NCI-H526 treated with DMSO at 0.1 percent for 48 hours (cell line): ENCODE measurements at places on chromosomes 4 and X.
A peak's percentile ranks its signal among the peaks of the same experiment; 100 is the strongest.

- DNase-seq = no peak
These were observed 398.5 kb downstream of the GPM6A start for GRCh38 chr4:175413561-175413960.

DNA sequence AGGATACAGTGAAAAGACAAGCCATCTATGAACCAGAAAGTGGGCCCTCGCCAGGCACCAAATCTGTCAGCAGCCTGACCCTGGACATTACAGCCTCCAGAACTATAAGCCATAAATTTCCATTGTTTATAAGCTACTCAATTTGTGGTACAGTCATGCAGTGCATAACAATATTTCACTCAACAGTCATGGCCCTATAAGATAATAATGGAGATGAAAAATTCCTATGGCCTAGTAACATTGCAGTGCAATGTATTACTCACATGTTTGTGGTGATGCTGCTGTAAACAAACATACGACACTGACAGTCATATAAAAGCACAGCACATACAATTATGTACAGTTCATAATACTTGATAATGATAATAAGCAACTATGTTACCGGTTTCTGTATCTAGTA, 17.1 kb upstream of the TLR1 start:
- DNase-seq = no peak

- DNase-seq = no peak
These were observed 471.6 kb downstream of the ZIC3 start for GRCh38 chrX:138037548-138037947.

DNA sequence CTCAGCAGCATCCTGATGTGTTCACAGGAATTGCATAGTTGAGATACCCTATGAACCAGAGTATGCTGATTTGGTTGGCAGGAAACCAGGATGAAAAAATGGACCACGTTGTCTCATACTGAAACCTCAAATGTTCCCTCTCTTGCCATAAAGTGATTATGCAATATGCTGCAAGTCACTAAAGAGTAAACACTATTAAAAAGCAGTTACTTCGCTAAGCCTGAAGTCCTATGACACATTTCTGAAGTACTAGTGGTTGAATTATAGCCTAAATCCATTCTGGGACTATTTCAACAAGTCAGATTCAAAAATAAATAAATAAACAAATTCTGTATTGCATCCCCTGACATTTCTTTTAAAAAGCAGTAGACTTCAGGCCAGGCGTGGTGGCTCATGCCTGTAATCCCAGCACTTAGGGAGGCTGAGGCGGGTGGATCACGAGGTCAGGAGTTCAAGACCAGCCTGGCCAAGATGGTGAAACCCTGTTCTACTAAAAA, 106.0 kb upstream of the NAP1L5 start:
- DNase-seq = no peak

GRCh38 chrX:110794601-110795000, 1.0 kb downstream of the CHRDL1 start:
- DNase-seq = no peak

DNA sequence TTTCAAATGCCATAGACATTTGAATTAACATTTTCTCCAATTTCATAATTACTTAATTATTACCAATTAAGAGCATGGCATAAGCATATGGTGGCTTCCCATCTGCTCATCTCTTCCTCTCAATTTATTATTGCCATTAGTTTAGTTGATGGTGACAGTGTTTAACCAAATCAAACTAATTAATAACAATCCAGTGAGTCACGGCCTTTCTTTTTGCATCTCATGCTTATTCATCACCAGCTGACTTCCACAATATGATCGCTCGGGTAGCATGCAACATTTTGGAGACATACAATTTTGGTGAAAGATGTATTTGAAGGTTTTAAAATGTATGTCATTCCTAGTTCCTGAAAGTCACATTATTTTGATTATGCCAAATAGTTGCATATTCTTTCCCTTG, 172.8 kb upstream of the TACR3 start:
- DNase-seq = no peak

GRCh38 chr4:113060853-113061252, 11.4 kb downstream of the ANK2 start:
- no peak for DNase-seq

DNA sequence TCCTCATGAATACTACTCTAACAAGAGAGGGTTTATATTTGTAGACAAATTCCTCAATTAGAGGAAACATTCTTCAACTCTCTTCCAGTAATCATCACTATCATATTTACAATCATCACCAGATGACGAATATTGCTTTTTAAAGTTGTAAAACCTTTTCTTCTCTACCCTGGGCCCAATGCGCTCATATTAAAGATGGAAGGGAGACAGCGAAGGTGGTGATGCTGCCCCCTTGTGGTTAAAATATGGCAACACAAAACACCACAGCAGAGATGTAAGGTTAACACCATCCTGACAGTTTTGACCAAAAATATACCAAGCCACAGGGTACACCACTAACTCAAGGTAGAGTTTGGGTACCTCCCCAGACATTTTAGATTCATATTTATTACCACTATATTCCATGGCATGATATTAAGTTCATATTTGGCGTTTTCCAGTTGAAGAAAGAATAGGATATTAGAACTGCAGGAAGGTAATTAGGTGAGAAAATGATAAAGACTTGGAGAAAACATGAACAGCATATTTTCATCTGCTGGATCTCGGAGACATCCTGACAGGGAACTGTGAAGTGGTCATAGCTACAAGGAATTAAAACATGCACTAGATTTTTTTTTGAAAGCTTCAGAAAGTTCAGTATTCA, 72.8 kb downstream of the SLC9A7 start:
- no peak for DNase-seq

DNA sequence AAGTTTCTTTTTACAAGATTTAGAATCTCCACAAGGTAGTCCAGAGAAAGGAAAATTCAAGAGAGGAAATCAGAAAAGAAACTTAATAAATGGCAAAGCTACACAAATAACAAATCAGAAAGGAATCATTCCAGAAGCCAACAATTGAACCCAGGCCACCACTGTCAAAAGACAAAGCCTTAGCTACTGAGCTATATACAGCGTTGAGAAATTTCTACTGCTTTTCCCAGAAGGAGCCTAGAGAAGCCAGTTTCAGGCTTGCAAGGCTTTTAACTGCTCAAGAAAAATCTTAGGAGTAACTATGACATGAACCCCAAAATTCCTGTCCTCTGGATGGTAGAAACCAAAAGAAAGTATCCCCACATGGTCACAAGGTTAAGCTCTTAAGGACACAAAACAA, 129.0 kb downstream of the DMD start:
- DNase-seq = no peak

- DNase-seq = no peak
These were observed 41.0 kb downstream of the MID1 start for GRCh38 chrX:10579112-10580011.

GRCh38 chr4:120630427-120630826, 292.1 kb downstream of the PRDM5 start:
- DNase-seq = no peak

- DNase-seq = peak; percentile 6
These were observed 266.1 kb downstream of the GRIA3 start for GRCh38 chrX:123450222-123450621.

DNA sequence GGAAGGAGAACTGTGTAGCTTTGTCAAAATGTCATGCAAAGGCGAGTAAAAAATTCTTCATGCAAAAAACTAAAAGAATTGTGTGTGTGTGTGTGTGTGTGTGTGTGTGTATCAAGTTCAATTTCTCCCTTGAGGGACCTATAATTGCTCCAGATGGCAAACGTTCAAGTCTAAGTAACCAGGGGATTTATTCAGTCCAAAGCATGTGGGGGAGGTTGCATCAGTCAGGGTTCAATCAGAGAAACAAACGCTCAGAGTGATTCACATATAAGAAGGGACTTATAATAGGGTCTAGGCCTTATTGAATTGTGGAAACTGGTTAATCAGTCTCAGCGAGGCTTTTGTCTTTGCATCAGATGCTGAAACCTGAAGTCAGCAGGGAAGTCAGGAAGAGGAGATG, 5.0 kb downstream of the DCAF8L1 start:
- no peak for DNase-seq

GRCh38 chr4:22680065-22680642, 12.6 kb upstream of the GBA3 start:
- DNase-seq = peak; percentile 22

DNA sequence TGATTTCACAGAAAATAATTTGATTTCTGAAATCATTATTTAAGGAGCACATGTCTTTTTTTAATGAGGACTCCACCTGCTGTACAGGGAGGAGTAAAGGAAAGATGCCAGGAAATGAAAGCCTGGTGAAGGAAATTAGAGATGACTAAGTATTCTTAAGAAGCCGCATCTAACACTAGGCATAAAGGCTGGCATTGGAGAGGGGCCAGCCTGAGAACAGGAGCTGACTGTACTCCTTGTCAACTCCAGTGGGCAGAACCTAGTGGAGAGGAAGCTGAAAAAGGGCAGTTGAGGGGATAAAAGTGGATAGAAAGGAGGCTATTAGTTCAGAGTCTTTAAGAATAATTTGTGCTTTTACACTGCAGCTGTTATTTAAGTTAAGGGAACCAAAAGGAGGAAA, 393.0 kb downstream of the PPP1R2C start:
- DNase-seq = no peak

GRCh38 chr4:1080432-1080831, 32.9 kb downstream of the RNF212 start:
- no peak for DNase-seq

- no peak for DNase-seq
These were observed 1843.5 kb upstream of the AGA start for GRCh38 chr4:179285696-179286095.

DNA sequence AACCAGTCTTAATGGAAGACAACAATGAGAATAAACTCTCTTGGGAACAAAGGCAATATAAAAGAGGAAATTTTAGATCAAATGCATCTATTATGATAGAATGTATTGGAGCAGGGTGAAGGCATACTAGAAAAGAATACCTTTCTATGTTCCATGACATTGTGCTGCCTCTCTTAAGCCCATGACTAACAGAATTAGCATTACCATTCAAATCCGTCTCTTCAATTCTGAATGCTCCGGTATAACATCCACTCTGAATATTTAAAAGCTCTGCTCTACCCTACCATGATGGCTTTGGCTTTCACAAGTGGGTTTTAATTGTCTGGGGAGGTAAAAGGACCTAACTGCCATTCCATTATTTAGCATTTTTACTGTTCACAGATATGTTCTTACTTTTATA, 1878.4 kb downstream of the ARAP2 start:
- DNase-seq = no peak

- peak; percentile 20 for DNase-seq
These were observed 1467.4 kb downstream of the C4orf33 start for GRCh38 chr4:130563185-130563888.

GRCh38 chr4:67030636-67031035, 514.7 kb downstream of the CENPC start:
- DNase-seq = no peak

- peak; percentile 30 for DNase-seq
These were observed 12.0 kb upstream of the RBBP7 start for GRCh38 chrX:16882169-16882568.

DNA sequence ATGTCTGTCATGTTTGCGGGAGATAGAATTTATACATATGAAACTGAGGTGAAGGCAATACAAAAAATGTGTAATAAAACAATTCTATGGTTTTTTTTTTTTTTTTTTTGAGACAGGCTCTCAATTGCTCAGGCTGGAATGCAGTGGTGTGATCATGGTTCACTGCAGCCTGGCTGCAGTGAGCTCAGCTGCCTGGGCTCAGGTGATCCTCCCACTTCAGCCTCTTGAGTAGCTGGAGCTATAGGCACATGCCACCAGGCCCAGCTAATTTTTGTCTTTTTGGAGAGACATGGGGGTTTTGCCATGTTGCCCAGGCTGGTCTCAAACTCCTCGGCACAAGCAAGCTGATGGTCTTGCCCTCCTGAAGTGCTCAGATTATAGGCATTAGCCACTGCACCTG, 10.1 kb downstream of the RADX start:
- DNase-seq = no peak

GRCh38 chr4:81602854-81603253, 131.1 kb upstream of the RASGEF1B start:
- no peak for DNase-seq

DNA sequence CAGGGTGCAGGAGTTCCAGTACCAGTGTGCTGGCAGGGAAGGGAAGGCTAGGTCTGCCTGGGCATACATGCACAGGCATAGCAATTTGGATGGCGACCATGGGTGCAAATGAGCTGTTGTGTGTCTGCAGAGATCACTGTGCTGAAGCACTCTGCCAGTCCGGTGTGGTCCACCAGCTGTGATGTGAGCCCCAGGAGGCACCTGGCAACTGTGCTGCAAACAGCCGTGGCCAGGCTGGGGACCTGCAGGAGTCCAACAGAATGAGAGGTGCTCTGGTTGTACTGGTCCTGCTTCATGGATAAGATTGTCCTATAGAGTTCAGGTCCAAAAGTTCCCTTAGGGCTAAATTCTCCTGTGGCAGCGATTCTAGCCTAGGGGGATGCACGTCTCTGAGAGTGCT, 6.1 kb downstream of the FAM47A start:
- DNase-seq = no peak

GRCh38 chrX:152170621-152171020, 32.2 kb upstream of the MAGEA10 start:
- DNase-seq = no peak

DNA sequence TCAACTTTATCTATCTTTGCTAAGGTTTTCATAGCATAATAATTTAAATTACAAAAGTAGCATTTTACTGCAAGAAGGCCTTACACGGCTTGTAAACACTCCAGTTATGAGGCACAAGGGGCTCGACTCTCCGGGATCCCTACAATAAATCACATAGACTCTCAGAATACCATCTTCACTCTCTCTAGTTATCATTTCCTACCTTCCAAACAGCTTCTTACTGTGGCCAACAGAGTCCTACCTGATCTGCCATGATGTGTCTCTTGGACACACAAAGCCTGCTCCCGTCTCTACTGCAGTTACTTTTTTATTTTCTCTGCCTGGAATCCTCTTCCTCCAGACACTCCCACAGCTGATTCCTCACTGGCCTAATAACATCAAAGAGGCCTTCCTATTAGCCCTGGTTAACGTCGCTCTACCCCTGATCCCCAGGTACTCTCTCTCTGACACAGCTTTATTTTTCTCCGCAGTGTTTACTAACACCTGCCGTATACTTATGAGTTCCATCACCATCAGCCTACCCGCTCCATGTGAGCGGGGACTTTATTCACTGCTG, 559.6 kb upstream of the DIPK2B start:
- DNase-seq = no peak

- no peak for DNase-seq
These were observed 58.6 kb downstream of the COL25A1 start for GRCh38 chr4:109243871-109244270.

- DNase-seq = no peak
These were observed 193.1 kb upstream of the GATB start for GRCh38 chr4:151953795-151954372.

GRCh38 chrX:67290489-67291220, 253.2 kb upstream of the AR start:
- no peak for DNase-seq

GRCh38 chrX:114338870-114339269, 245.0 kb upstream of the HTR2C start:
- DNase-seq = no peak
